MM.1S (cell line): ENCODE measurements at places on chromosomes 5 and 9.

- no peak for DNase-seq
These were observed 31.6 kb downstream of the EXD3 start for GRCh38 chr9:137391411-137391754.

DNA sequence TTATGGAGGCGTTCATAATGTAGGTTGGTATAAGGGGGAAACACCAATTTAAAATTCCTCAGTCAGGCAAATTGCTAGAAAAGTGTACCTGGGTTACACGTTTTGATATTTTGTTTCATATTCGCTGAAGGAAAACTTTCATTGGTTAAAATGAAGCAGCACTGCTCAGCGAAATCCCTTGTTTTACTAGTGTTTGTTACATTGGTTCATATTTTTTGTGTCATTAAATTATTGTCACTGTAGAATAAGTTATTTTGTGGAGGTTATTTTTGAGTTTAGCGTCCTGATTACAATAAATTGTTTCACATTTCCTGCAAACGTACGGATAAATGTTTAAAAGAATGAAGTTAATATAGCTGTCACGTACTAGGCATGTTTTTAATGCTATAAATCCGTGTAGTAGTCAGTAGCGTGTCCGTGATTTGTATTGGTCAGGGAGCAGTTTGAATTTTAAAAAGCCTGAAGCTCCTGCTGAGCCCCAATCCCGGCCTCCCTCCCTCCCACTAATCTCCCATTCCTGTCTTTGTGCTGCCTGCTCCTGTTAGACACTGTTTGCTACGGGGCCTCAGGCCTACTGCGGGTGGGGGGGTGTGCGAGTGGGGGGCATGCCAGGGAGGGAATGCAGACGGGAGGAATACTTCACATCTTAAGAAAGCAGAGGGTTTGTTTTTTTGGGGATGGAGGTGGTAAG, 2.0 kb downstream of the NIPBL start:
- DNase-seq, result no peak

GRCh38 chr9:33341182-33341581, 50.9 kb downstream of the NFX1 start:
- DNase-seq, result no peak

GRCh38 chr5:78763659-78764189, 115.2 kb upstream of the LHFPL2 start:
- no peak for DNase-seq

DNA sequence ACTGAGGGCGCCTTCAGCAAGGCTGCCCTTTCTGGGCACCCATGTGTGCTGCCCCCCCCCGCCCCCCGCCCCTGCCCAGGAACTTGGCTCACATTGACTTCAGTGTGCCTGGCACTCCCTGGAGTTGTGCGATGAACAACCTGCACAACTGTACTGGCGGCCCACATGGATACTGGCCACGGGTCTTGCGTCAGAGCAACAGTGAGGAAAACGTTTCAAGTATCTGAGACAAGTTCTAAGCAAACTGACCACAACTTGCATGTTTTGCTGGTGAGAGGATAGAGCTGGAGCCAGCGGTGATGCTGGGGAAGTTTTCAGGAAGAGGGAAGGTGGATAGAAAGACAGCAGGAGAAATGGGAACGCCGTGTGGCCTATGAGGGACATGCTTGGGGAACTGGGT, 45.4 kb downstream of the HABP4 start:
- no peak for DNase-seq

DNA sequence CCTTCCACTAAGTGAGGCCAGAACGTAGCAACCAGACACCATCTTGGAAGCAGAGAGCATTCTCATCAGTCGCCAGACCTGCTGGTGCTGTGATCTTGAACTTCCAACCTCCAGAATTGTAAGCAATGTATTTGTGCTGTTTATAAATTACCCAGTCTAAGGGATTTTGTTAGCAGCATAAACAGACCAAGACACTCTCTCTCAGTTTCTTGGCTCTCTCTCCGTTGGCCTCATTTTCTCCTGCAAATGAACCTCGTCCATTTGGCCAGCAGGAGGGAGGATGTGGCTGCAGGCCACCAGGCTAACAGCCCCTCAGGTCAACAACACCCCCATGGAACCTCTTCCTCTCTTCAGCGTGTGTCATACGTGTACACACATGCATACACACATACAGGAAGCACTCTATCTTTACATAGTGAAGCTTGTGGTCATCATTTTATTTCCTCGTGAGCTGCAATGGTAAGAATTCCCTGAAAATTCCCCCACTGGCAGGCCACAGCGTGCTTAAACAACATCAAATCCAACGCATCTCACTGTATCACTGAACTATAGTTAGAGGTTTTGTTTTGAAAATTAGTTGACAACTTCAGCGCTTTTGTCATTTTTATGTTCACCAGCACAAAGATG, 62.8 kb upstream of the PPP1R26 start:
- no peak for DNase-seq

GRCh38 chr9:36080519-36080918, 43.8 kb downstream of the RECK start:
- no peak for DNase-seq

DNA sequence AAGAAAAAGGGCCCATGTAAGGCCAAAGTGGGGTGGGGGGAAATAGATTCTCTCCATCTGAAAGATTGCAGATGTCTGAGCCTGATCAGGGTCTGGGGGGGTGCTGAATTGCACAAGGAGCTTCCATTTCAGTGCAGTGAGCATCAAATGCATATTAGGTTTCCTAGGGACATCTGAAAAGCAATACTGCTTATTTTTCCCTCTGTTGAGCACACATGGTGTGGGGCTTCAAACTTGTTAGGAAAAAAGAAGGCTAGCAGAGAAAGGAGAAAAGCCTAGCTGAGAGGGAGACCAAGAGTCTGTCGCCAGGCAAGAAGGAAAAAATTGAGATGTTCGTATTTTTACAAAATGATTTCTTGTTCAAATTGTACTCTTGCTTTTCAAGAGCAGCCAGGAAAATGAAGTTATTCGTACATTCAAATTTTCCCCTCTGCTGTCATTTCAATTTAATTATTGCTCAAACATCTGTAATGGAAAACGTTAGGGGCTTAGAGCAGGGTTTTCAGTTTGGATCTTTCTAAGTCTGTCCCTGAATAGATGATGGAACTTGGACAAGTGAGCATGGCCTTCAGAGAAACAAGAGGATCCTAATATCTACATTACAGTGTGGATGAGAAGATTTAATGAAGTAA, 191.9 kb upstream of the GAS1 start:
- DNase-seq, result no peak

GRCh38 chr5:50968356-50969149, 302.1 kb downstream of the PARP8 start:
- no peak for DNase-seq
